ENCODE measurements at places on chromosomes 4 and X. TPM values are rescaled to one million over a fixed set of nuclear protein-coding genes. Genes with fewer than 3 reads are reported as not detected.

Gene NAP1L2
- polyA plus RNA-seq, result 54.4 TPM

Gene RWDD4
- polyA plus RNA-seq, result 68.2 TPM

Gene HDX
- 2.1 TPM for polyA plus RNA-seq

Gene MAGEB10
- polyA plus RNA-seq, result not detected

Gene SLC4A4
- 9.2 TPM for polyA plus RNA-seq

Gene SLC7A11
- 0.46 TPM for polyA plus RNA-seq

Gene USP17L10
- polyA plus RNA-seq, result not detected

Gene FABP2
- not detected for polyA plus RNA-seq

Gene VEGFD
- polyA plus RNA-seq, result not detected

Gene RASSF6
- polyA plus RNA-seq, result not detected

Gene ZNF827
- 11.2 TPM for polyA plus RNA-seq

Gene INTS6L
- 57.1 TPM for polyA plus RNA-seq

Gene IBSP
- polyA plus RNA-seq, result not detected

Gene CUL4B
- 82.7 TPM for polyA plus RNA-seq

Data from neural cell (in vitro differentiated cells).